Fibroblast of gingiva (primary cell): ENCODE measurements at places on chromosomes 1 and 21.

- DNase-seq = no peak
Observed at GRCh38 chr21:34596561-34597271, 18.2 kb downstream of the RCAN1 start.

GRCh38 chr1:119275145-119276134, 93.1 kb upstream of the HAO2 start:
- peak; percentile 65 for DNase-seq

GRCh38 chr1:94130851-94131595, 10.1 kb upstream of the ABCA4 start:
- no peak for DNase-seq

DNA sequence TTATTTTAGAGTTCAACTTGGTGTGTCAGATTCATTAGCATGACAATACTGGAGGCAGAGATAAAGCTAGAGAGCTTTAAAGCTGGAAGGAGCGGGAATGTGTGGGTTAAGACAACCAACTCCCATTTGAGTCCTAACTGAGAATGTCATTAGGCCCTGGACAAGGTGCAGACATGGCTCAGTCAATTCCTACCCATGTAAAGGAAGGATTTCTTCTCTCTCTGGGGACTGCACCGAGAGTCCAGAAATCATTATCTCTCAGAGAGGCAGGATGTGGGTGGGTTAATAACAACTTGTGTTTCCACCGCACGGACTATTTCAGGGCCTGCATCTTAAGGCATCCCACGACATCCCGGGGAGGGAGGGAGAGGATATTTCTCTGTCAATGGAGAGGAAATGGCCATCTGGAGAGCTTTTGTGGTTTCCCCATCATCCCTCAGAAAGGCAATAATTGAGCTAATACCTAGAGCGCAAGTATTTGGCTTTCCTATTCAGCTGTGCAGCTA, 46.7 kb upstream of the SARS1 start:
- no peak for DNase-seq

- DNase-seq = peak; percentile 39
Observed at GRCh38 chr1:24386241-24386640, 27.3 kb downstream of the STPG1 start.

DNA sequence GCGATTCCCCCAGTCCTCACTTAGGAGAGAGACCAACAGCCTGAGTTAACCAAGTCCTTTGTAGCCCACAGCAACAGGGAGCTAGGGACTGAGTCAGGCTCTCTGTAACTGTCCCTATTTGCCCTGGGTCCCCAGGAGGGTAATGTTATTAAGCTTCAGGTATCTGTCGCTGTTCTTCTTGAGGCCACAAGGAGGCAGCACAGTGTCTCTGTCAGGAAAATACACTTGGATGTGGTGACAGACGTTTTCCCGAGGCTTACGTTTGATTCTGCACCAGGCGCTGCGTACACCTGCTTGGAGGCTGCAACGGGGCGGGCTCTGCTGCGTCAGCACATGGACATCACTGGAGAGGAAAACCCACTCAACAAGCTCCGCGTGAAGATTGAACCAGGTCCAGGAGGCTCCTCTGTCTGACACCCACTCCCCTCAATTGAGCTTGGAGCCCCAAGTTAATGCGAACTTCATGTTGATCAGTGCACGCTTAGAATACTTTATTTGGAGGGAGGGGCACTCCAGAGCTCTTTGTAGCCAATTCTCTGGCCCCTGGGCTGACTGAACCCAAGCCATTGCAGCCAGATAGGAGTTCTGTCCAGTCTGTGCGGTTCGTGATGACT, 10.7 kb upstream of the ELF3 start:
- peak; percentile 24 for DNase-seq

DNA sequence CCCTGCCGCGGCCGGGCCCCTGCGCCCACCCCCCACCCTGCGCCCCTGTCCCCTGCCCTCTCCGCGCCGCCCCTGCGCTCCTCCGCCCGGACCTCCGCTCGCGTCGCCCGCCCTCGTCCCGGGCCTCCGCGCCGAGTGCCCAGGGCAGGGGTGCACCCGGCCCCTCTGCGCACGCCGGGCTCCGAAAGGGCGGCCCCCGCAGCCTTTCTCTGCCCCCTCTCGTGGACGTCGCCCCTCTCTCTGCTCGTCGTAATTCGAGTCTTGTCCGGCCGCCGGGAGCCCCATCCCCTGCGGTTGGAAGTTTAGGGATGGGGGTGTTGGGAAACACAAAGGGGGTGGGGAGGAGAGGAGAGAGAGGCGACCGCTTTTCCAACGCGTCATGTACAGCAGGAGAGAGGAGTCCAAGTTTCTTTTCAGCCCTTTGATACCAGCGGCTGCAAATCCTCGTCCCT, 407 bp downstream of the GALNT2 start:
- peak; percentile 44 for DNase-seq

- DNase-seq = peak; percentile 7
Observed at GRCh38 chr1:91018006-91018405, 3.8 kb downstream of the ZNF644 start.

GRCh38 chr21:15908187-15908586, 178.4 kb downstream of the USP25 start:
- DNase-seq = peak; percentile 37

DNA sequence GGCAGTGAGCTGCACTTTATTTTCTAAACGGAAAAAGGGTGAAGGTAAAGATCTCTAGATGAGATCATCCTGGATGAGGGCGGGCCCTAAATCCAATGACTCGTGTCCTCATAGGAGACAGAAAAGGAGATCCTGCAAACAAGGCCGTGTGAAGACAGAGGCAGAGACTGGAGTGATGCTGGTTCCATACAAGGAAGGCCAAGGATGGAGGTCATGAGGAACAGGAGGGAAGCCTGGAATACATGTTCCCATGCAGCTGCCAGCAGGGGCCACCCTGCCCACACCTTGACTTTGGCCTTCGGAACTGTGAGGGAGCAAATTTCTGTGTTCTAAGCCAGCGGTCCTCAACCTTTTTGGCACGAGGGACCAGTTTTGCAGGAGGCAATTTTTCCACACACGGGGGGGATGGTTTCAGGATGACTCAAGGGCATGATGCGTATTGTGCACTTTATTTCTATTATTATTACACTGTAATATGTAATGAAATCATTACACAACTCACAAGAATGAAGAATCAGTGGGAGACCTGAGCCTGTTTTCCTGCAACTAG, 94.3 kb downstream of the PSMG1 start:
- DNase-seq = peak; percentile 42
